ENCODE measurements at places on chromosomes 4 and X.

DNA sequence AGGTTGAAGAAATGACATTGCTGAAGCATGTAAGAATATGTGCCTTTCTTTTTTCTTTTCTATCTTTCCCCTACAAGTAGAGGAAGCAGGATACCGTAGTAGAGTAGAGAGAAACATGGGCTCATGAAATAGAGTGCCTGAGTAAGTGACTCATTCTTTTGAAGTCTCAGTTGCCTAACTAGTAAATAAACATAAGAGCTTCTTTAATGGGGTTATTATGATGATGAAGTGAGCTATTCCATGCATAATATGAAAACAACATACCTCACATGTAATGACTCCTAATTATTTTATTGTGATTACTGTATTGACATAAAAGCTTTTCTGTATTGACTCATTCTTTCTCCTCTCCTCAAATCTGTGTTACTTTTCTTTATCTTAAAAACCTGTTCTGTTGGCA, 1538.2 kb downstream of the TECRL start:
- H3K27me3 ChIP-seq: no peaks in the 10 kb centered on the region
- H3K27ac ChIP-seq: no peak overlapping the region
- no peaks in the 10 kb centered on the region for H3K4me1 ChIP-seq
- H3K36me3 ChIP-seq: no peaks in the 10 kb centered on the region
- H3K4me3 ChIP-seq: no peak overlapping the region

GRCh38 chr4:53780736-53781400, 189.6 kb upstream of the LNX1 start:
- H3K4me3 ChIP-seq: no peak overlapping the region
- H3K27me3 ChIP-seq: peaks cover 9% of the 10 kb centered on the region
- H3K27ac ChIP-seq: peak overlapping the region; percentile 14
- H3K4me1 ChIP-seq: peaks cover 18% of the 10 kb centered on the region
- no peaks in the 10 kb centered on the region for H3K36me3 ChIP-seq
- DNase-seq: no peak

- H3K4me1 ChIP-seq: no peaks in the 10 kb centered on the region
- no peak for DNase-seq
- H3K4me3 ChIP-seq: no peak overlapping the region
- H3K27me3 ChIP-seq: no peaks in the 10 kb centered on the region
- no peaks in the 10 kb centered on the region for H3K36me3 ChIP-seq
Measured at GRCh38 chr4:115272185-115272584, 158.8 kb upstream of the NDST4 start.

DNA sequence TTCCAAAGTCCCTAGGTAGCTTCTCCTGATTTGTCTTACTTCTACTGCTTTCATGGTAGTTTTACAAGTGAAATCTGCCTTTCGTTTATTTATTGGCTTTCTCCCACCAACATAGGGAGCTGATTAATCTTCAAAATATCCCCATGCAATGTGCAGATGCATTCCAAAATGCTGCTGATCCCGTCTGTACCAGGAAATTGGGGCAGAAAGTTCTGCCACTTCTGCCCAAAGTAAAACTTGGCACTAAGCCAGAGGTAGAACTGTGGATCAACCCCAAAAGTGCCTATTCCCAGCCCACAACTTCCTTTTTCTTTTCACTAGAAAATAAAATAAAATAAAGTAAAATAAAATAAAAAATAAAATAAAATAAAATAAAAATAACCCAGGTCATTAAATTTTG, 47.3 kb upstream of the PPARGC1A start:
- DNase-seq: no peak
- no peak overlapping the region for H3K27ac ChIP-seq
- H3K4me1 ChIP-seq: peaks cover 1% of the 10 kb centered on the region
- no peaks in the 10 kb centered on the region for H3K36me3 ChIP-seq
- H3K4me3 ChIP-seq: no peak overlapping the region

- no peak overlapping the region for H3K4me3 ChIP-seq
- DNase-seq: no peak
- H3K4me1 ChIP-seq: peaks cover 8% of the 10 kb centered on the region
- H3K36me3 ChIP-seq: no peaks in the 10 kb centered on the region
- no peak overlapping the region for H3K27ac ChIP-seq
Measured at GRCh38 chr4:56764775-56765174, 56.7 kb downstream of the SPINK2 start.

Measured in nephron progenitor cell (in vitro differentiated cells).